Fibroblast of upper back skin (primary cell): ENCODE measurements at places on chromosomes 2 and 18.

DNA sequence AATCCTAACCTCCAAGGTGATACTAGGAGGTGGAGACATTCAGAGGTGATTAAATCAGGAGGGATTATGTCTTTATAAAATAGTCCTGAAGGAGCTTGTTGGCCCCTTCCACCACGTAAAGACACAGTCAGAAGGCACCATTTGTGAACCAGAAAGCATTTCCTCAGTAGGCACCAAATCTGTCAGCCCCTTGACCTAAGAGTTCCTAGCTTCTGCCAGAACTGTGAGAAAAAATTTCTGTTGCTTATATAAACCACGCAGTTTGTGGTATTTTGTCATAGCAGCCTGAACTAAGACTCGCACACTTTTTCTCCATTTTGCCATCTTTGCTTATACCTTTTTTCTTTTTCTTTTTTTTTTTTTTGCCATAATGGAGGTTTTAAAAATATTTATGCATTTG, 18.6 kb upstream of the NARS1 start:
- no peak for DNase-seq

GRCh38 chr2:230840301-230840700, 24.4 kb upstream of the ITM2C start:
- no peak for DNase-seq

DNA sequence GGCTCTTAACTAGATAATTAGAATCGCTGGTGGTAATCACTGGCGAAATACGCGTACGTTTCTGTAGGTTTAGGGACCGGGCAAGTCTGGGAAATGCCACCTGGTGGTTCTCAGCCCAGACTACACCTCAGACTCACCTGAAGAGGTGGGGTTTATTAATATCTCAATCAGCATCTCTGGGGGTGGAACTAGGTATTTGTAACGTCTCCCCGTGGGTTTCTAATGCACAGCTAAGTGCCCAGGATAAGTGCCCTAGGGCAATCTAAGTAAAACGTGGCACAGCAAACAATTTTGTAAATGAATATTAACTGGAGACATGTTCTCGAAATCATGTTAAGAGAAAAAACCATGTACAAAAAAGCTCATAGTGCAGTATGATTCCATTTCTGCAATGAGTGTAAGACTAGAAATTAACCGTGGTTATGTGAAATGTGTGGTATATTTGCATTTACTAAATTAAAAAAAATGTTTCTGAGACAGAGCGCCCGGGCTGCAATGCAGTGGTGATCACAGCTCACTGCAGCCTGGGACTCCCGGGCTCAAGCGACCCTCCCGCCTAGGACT, 760 bp upstream of the CNOT11 start:
- no peak for DNase-seq

- no peak for DNase-seq
Measured at GRCh38 chr2:236085647-236086046, 82.5 kb downstream of the GBX2 start.

GRCh38 chr2:201116959-201117734, 1.2 kb downstream of the CFLAR start:
- DNase-seq: peak; percentile 84

- no peak for DNase-seq
Measured at GRCh38 chr2:174605687-174606086, 8.1 kb upstream of the WIPF1 start.

GRCh38 chr2:29463181-29463900, 348.1 kb downstream of the CLIP4 start:
- DNase-seq: peak; percentile 93
